GM23248 (cell line): ENCODE measurements at places on chromosomes 13 and 19.

GRCh38 chr13:74191410-74191809, 57.2 kb upstream of the KLF12 start:
- DNase-seq, result peak; percentile 23

DNA sequence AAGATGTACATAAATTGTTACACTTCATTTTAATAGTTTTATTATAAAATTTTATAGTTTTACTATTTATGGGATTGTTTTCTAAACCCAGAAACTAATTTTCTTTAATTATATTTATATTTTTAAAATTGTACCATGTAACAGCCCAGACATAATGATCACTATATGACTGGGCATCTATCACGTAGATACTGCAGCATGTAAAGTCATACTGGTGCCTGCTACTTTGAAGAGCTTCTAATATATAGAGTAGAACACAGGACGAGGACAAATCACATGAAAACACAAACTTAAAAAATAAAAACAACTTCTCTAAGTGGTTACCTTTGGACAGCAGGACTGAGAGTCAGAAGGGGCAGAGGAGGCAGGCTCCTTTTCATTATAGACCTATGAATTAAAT, 5.3 kb downstream of the ELF1 start:
- DNase-seq, result no peak

- DNase-seq, result peak; percentile 50
These were observed 68.3 kb upstream of the RXFP2 start for GRCh38 chr13:31670831-31671617.

GRCh38 chr13:97905517-97905916, 48.0 kb upstream of the IPO5 start:
- DNase-seq, result peak; percentile 19

- no peak for DNase-seq
These were observed 2.4 kb downstream of the TEX101 start for GRCh38 chr19:43416951-43417623.

GRCh38 chr19:6970443-6970842, 50.8 kb downstream of the MBD3L2B start:
- DNase-seq, result no peak
